ENCODE measurements at places on chromosomes 1 and 21. TPM values are rescaled to one million over a fixed set of nuclear protein-coding genes. Genes with fewer than 3 reads are reported as not detected.

Gene MRAP
- polyA plus RNA-seq = 6.5 TPM

Gene BEND5
- 2.4 TPM for polyA plus RNA-seq

Gene ECM1
- polyA plus RNA-seq = 8.7 TPM

Gene MR1
- 1.8 TPM for polyA plus RNA-seq

Gene GPATCH3
- polyA plus RNA-seq = 12.0 TPM

Gene CYP4A11
- not detected for polyA plus RNA-seq
